Left ventricle myocardium inferior (tissue), 1 donor: ENCODE measurements at places on chromosomes 7 and 10. TPM values are rescaled to one million over a fixed set of nuclear protein-coding genes. Genes with fewer than 3 reads are reported as not detected.

DNA sequence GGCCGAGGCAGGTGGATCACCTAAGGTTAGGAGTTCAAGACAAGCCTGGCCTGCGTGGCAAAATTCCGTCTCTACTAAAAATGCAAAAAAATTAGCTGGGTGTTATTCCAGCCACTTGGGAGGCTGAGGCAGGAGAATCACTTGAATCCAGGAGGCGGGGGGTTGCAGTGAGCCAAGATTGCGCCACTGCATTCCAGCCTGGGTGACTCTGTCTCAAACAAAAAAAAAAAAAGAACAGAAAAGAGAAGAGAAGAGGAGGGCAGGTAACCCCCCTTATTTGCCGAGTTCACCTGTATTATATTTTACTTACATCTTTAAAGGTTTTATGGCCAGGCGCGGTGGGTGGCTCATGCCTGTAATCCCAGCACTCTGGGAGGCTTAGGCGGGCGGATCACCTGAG lies 91.7 kb downstream of the RNF216 start:
- DNase-seq, result no peak

The EIF5AL1 gene
- total RNA-seq, result 0.05 TPM

DNA sequence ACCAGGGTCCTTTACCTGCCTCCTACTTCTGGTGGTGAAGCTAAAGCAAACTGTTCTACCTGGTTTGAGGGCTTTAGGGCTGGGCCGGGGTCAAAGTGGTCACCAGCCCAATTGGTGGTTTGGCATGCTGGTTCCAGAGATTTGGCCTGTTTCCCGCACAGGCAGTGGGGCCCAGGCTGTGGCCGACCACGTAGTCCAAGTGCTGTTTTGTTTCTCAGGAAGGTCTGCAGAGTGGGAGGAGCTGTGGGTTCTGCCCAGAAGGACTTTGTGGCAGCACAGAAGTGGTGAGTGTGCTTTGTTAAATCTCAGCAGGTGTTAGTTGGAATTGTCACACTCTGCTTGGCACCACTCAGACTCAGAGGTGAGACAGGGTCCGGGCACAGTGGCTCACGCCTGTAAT lies 85.8 kb downstream of the MKX start:
- DNase-seq, result no peak

The ZNF438 gene
- total RNA-seq, result 13.2 TPM

The PNLIPRP2 gene
- not detected for total RNA-seq

DNA sequence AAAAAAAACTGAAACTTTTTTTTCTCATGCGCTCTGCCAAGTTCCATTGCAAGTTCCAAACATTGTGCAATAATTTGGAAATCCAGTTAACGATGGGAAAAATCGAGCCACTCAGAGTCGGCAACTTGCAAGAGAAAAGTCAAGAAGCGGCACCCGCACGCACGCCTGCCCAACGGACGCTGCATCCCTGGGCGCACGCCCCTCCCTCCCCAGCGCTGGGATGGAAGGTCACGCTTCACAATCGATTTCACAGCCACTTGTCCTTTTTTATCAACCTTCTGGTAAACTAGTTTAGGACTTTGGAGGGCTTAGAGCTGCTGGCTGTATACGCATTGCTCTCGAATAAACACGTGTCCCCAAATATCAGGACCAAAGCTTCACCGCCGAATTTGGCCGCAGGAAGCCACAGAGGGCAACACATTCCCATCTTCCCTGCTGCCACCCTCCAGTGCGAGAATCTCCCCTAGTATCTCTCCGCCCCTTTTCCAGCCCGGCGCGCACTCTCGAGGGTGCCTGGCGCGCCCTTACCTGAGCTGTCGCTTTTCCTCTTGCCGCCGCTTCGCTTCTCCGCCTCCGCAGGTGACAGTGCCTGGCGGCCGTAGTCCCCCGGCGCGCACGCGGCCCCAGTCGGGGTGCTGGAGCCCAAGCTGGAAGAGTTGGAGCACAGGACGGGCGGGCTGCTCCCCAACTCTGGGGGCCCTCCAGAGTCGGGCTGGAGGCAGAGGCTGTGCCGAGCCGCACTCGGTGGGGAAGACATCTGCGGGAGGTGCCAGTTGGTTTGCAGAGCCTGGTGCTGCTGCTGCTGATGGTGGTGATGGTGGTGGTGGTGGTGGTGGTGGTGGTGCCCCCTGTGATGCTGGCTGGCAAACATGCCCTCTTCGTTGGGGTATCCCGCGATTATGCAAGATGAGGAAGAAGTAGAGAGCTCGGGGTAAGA lies 857 bp downstream of the MEOX2 start:
- peak; percentile 67 for DNase-seq
